ENCODE measurements at places on chromosomes 7 and 10.

DNA sequence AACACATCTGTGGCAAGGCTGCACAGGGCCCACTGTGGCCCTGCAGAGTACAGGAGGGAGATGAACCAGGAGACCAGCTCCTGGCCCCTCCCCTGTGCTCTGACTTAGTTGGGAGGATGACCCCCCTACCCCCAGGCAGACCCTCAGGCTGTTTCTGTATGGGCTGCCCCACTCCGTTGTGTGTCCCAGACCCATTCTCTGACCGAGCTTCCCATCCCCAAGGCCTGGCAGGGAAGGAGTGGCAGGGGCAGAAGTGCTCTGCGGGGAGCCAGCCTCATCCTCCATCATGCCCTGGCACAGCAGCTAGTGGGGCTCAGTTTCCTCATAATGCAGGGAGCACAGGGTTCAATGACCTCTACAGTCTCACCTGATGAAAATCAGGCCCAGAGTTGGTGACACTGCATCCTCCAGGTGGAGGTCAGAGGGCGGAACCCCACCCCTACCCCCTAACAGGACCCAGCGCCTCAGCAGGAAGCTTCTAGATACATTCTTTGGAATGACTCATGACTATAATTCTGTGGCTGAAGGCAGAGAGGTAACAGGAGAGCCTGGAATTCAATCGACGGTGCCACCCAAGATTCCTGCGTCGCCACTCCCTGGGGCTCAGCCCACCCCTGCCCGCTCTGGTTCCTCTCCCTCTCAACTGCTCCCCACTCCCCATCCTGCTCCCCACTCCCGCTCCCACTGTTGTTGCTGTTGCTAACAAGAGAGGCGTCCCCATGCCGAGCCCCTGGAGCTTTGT lies 18.2 kb downstream of the PODXL start:
- no peak for DNase-seq

DNA sequence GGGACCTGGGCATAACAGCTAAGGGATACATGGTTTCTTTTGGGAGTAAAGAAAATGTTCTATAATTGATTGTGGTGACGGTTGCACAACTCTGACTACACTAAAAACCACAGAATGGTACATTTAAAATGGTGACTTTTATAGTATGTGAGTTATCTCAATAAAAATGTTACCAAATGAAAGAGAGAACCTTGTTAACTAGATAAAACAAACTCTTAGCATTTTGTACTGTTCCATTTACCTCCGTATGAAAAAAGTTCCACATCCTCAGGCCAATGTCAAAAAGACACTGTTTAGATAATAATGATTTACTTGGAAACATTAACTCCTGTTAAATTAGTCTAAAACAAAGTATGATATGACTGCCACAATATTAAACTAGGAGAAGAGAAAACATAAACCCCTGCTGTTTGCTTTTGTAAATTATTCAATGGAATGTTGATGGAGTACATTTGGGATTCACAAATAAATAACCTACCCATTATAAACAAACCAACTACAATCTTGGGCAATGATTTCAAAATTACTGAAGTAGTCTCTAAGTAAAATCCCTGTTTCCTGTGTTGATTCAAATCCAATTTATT lies 60.7 kb downstream of the SMURF1 start:
- DNase-seq, result no peak

DNA sequence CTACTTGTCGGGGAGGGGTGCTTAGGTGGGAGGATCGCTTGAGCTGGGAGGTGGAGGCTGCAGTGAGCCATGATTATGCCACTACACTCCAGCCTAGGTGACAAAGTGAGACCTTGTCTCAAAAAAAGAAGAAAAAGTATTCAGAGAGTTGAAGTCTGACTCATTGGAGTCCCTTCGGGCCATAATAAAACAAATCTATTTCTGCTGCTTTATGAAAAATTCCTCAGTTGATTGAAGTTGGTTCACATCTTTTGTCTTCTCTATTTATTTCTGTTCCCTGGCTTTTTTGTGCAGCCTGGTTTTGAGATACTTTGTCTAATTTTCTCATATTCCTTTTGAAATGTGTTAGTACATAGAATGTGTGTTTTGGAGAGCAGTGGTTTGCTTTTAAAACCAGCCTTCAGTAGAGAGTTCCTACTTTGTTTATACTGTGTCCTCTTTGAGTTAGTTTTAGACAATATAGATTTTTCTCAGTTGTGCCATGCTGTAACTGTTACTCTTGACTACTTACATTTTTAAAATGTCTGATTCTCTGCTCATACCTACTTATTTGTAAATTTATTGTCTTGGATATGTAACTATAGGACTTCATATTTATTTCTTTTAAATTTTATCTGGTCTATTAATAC lies 36.7 kb downstream of the LUC7L2 start:
- DNase-seq, result no peak

DNA sequence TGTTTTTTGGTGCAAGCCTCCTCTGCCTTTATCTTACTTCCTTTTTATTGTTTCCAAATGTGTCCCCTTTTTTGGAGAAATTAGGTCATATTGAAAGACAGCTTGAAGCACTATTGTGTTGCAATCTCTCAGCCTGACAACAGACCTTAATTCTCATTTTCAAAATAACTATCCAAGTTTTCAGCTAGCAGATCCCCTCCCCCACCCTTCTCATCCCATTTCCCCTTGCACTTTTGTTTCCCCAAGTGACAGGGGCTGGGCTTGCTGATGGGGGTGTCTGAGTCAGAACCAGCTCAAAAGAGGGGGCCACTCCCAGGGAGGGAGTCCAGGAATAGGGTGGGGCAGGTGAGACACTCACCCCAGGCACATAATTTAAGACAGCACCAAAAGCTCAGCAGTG lies 75.3 kb downstream of the MKI67 start:
- DNase-seq, result no peak

GRCh38 chr10:131900350-131901152 lies at the start of gene PPP2R2D:
Gene PPP2R2D (plus strand): TSS chr10:131901008. CDS start chr10:131901149, 141 bp downstream.
- DNase-seq, result peak; percentile 88

GRCh38 chr10:111820471-111820870 lies 363.1 kb downstream of the GPAM start:
- DNase-seq, result no peak

Measured in stimulated activated CD8-positive, alpha-beta memory T cell treated with anti-CD3 and anti-CD28 coated beads, Interleukin-15, amount 100 ng/mL, for 1 hour (primary cell).